ENCODE measurements at places on chromosomes 3 and 15.

DNA sequence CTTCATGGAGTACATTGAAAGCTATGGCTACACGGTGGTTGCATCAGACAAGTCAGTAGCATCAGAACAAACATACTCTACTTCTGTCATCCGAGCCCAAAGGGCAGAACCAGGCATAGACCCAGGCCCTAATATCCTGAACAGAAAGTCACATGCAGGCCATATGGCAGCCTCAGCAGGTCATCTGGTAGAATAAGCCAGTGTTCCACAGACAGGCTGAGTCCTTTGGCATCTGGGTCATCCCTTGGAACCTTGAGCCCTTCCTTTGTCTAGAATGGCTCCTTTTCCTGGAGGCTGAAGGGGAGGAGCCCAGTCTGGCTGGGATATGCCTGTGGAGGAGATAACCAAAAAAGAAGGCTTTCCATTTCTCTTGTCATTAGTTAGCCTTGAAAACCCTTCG, 29.2 kb downstream of the SEMA6D start:
- DNase-seq: no peak

- DNase-seq: no peak
Measured at GRCh38 chr3:141798448-141798845, 35.2 kb downstream of the GRK7 start.

DNA sequence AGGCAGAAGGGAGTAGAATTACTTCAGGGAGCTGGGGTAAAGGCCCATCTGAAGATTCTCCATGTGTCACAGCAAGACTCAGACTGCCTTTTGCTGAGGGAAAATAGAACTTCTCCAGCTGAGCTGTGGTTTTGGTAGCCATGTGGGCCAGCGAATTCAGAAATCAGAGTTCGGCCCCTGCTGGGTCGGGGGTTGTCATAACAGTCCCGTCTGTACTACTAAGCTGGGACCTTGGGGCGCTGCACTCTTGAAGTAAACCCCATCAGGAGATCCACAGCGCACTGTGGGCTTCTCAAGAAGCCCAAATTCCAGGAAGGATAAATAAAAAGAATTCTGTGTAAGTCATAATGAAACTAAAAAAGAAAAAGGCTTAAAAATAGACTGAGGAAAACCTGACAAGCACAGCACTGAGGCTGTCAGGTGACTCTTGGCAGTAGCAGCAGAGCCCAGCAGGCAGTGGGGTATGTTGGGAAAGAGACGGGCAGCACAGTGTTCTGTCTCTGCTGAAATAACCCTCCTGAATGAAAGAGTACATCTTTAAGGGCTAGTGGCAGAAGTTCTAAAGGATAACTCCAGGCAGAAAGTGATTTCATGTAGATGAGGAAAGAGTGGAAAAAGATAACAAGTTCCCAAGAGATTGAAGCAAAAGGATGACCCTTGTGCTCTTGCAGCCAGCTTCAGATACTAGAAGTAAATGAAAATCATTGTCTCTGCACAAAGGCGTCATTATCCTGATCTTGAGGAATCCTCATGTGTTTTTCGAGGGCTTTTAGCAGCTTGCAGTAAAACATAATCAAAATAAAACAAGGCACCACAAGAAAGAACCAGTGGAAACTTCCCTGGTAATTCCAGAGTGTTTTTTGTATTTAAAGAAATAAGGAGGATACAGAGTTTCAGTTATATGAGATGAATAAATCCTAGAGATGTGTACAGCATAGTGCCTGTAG, 74.5 kb downstream of the RAB7A start:
- DNase-seq: peak; percentile 59

DNA sequence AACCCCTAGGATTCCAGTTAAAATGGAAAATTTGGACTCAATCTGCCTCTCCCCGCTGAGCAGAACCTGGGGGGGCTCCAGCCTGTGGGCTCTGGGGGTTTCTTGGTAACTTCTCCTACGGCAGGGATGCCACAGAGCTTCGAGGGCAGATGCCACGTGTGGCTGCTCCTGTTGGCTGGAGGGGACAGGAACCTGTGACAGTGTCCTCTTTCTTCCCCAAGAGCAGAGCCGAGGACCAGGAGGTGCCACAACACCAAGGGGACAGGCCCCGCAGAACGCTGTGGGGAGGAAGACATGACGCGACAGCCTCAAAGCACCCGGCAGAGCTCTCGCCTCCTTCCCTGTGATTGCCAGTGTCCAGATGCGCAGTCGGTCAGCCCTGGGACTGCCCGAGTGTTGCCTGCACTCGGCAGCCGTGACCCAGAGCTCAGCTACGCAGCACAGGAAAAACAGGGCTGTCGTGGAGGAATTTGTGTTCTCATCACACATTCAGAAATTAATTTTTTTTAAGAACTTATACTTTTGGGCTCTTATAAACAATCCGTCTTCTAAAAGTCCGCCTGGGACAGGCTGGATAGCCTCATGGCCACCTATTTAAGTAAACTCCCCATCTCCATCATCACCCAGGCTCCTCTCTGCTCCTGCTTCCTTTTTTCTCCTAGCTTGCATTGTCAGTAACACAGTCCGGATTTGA, 131.9 kb upstream of the MEF2A start:
- DNase-seq: no peak

DNA sequence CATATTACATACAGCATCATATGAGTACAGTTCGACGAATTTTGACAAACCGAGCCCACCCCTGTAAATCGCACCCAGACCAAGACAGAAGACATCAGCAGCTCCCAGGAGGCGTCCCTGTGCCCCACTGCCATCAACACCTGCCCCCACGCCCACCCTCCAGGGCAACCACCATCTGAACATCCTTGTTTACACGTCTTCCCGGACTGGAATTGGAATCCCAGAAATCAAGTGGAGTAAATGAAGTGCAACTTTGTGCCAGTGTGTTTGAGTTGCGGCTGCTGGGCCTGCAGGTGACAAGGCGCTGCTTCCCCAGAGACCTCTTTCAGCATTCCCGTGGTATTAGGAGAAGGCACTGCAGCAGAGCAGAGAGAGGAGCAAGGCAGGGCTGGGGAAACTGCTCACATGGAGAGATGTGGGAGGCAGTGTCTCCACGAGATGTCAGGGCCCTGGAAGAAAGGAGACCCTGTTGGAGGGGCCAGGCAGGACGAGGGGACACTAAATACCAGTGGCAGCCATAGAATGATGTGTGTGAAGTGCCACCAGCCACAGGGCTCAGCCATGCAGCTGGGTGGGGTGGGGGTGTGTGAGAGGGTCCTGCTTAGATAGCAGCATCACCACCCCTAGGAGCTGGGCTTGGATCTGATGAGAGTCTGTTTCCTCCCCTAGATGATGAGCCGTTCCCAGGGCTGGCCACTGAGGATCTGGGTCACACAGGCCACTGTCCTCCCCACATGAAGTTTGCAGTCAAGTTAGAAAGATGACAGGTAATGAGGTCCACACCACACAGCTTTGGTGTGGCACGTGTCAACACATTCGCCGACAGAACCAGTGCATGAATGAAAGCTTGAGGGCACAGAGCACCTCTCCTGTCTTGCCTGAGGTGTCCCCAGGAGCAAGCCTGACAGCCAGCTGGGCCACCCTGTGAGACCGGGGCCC, 33.4 kb upstream of the PCSK6 start:
- DNase-seq: no peak

GRCh38 chr3:192220915-192221314, 506.4 kb downstream of the FGF12 start:
- DNase-seq: no peak

DNA sequence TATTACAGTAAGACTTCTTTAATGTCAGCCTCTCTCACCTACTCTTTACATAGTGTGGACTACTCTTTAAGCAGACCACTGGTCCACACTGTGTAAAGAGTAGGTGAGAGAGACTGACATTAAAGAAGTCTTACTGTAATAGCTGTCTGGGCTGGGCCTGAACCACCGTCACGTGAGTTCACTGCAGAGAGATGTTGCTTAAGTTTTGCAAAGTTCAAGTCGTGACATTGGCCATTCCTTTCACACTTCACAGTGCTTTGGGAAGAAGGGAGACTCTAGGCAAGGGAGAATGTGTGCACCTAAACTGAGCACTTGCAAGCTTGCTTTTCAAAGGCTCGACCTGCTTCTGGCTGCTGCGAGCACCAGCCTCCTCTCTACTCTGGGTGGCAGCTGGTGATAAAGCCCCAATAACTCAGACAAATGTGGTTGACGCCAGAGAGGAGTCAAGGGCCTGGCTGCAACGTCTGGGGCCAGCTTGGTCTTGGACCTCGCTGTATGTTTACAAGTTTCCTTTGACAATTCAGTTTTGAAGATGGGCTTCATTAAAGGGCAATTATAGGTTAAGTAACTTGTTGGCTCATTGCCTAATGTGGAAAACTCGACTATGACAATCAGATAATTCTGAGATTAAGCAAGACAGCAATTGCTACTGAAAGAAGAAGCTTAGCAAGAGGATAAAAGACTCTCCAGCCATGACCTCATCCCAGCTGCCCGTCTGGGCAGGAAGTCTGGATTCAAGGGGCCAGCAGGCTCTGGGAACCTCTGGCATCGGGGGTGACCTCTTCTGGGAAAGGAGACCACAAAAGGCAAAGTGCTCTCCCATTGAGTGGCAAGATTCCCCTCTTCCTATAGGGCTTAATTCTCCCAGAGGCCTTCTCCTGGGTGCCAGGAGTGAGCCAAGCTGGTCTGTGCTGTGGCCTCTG, 242.1 kb upstream of the TLE3 start:
- DNase-seq: no peak

DNA sequence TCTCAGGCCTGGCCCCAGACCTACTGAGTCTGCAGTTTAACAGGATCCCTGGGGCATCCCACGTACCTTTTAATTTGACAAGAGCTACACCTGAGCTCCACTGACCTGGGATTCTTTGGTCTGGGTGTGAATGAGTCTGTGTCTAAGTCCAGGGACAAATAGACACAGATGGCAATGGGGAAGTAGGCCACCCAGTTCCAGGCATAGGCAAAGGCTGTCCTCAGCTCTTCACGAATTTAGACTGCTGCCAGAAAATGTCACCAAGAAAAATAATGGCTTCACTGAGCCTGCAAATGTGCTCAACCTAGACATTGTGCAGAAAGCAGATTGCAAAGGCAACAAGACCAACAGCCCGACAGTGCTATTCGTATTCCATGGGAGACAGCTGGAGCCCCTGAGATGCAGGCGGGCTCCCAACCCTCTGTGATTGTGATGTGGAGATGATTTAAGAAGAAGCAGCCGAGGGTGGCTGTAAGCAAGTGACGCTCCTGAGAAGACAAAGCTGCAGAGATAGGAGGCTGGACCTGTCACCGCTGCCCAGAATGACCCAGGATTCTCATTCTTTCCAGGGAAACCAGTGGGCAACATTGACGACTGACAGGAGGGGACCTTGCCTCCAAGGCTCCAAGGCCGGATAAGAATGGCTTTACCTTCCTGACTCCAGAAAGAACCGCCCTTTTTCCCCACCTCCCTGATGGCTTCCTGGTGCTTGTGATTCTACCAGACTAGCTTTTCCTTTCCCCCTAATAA, 39.8 kb upstream of the IREB2 start:
- DNase-seq: no peak

All from stimulated activated CD4-positive, alpha-beta T cell treated with anti-CD3 and anti-CD28 coated beads, Interleukin-4, amount 100 ng/mL, for 4 hours (primary cell).